Kidney capillary endothelial cell (primary cell): ENCODE measurements at places on chromosomes 1 and 21.

GRCh38 chr1:2566101-2567045 lies 10.2 kb downstream of the TNFRSF14 start:
- no peak for DNase-seq

GRCh38 chr1:156909671-156910070 lies 10.8 kb upstream of the LRRC71 start:
- DNase-seq: no peak

DNA sequence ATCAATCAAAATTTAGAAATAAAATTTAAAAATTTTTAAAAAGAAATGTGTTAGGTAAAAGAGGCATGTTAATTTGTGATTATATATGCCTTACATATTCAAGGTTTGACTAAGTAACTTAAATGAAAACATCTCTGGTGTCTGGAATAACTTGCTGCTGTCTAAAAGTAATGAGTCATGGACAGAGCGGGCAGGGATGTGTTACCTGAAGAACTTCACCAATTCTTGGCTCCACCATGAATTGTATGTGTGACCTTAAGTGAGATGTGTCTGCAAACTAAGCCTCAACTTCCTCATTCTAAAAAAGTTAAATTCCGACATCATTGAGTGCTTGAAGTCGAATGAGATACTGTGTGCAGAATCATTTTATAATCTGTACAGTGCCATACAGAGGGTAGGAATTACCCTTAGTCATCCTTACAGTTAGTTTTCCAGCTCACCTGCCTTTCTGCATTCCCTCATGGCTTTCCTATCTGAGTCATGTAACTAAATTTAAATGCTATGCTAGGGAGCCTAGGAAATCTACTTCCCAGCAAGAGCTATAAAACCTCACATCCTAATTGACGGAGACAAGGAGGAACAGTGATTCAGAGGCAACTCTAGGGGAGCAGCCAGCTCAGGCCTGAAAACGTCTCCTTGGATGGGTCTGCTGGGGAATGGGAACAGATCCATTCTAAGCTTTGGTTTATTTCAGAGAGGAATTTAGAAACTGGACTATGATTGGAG lies 100.7 kb upstream of the TSPAN2 start:
- DNase-seq: peak; percentile 72

- no peak for DNase-seq
These were observed 659 bp downstream of the FAF1 start for GRCh38 chr1:50959303-50959912.

DNA sequence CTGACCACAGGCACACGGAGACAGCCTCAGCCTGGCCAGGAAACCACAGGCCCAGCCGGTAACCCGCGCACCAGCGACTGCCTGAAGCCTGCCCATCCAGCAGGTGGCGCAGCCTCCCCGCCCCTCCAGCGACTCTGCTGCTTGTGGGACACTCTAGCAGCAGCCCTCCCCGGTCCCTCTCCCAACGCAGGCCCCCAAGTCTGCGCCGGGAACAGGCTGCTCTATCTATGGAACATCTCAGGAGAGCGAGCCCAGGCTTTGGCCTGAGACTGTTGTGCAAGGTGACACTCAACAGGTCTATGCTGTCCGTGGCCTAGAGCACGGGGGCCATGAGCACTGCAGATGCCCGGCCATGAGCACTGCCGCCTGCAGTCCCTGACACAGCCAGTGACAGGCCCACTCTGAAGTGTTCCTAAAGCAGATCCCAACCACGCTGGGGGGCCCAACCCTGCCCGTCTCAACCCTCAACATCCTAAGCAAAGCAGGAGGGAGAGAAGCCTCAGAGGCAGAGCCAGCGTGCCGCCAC lies 28.4 kb downstream of the WDR4 start:
- DNase-seq: peak; percentile 7

GRCh38 chr1:222865718-222866117 lies 50.9 kb downstream of the DISP1 start:
- no peak for DNase-seq

DNA sequence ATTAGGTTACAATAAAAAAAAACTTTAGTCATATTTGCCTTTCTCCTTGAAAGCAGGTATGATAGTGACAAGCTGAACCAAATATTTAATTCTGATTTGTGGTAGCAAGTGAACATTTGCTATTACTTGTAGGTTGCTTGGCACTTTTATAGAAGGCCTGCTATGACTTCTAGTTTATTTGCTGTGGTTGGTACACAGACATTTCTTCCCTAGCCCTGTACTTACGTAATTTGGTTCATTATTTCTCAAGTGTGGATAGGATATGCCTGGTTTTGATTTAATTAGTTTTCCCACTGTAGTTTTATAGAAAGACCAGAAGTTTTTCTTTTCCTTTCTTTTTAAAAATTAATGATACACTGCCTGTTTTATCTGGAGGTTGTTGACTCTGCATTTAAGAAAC lies 55.9 kb downstream of the PPP2R5A start:
- no peak for DNase-seq

DNA sequence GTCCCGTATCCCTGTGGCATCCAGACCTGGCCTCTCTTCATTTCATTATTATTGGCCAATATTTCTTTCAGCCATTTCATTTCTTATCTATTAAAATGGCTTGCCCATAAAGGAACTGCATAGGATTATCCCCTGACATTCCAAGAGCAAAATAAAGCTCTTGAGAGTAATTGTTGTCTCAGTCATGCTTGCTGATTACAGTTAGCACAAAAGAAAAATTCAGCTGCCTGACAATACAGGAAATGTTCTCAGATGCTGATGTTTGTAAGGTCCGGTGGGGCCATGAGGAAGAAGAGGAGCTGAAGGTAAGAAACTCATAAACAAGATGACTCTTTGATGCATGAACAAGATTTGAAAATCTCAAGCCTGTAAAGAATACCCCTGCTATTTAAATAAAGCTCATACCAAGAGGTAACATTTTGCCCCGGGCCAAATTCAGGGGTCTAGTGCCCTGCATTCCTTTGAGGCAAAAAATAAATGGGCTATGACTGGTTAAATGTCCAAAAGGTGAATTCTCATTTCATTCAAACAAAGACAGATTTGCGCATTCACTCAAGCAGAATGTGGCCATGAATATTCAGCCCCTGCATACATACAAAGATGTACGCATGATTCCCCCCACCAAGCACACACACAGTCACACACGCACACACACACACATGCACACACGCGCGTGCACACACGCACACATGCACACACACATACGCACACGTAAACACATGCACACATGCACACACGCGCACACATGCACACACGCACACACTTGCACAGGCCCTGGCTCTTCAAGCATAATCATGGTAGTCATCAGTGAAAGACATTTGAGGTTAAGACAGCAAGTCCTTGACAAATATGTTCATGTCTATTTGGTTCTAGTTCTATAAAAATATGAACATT lies 44.8 kb downstream of the KCNJ15 start:
- no peak for DNase-seq

- DNase-seq: no peak
These were observed 43.3 kb downstream of the MAB21L3 start for GRCh38 chr1:116154536-116154935.

DNA sequence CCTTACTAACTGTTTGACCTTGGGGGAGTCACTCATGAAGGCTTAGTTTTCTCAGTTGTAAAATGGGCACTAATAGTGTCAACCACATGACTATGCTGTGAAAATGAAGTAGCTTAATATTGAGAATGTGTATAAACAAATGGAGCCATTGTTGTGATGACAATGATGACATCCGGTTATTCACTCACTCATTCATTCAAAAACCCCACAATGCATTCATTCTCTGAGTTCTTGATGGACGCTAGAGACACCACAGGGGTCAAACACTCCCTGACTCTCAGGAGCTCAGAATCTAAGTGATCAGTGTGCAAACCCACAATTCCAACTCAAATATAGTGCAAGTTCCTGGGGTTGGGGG lies 138.9 kb downstream of the FOXD2 start:
- no peak for DNase-seq

DNA sequence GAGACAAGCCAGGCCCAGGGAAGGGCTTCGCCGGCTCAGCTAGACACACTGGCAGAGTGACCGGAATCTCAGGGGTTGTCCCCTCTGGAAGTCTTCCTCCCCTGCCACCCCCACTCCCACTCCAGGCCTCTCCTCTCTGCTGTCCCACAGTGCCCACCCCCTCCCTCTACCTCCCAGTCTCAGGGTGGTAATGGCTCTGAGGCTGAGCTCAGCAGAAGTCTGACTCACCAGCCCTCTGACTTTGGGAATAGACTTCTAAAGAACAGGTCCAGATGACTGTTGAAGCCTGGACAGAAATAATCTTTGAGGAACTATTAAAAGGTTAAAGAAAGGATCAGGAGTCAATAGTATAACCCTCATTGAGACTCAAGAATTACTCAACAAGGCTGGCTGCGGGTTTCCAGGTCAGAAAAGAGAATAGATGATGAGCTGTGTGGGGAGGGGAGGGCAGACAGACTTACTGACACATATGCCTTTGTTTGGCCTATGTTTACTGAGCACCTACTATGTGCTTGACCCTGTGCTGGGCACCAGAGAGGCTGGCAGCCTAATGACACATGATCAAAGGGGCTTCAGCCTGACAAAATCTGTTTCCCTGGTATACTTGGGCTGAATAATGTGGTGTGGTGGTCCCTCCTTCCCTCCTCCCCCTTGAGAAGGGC lies 8.2 kb downstream of the HCRTR1 start:
- no peak for DNase-seq

- DNase-seq: no peak
These were observed 52.8 kb upstream of the LYPLAL1 start for GRCh38 chr1:219120624-219121544.

GRCh38 chr21:39979321-39979720 lies 112.1 kb downstream of the PCP4 start:
- DNase-seq: no peak

GRCh38 chr1:2925918-2926317 lies 95.3 kb upstream of the ACTRT2 start:
- DNase-seq: no peak

- DNase-seq: peak; percentile 16
These were observed 49.7 kb downstream of the FHAD1 start for GRCh38 chr1:15296585-15297321.

DNA sequence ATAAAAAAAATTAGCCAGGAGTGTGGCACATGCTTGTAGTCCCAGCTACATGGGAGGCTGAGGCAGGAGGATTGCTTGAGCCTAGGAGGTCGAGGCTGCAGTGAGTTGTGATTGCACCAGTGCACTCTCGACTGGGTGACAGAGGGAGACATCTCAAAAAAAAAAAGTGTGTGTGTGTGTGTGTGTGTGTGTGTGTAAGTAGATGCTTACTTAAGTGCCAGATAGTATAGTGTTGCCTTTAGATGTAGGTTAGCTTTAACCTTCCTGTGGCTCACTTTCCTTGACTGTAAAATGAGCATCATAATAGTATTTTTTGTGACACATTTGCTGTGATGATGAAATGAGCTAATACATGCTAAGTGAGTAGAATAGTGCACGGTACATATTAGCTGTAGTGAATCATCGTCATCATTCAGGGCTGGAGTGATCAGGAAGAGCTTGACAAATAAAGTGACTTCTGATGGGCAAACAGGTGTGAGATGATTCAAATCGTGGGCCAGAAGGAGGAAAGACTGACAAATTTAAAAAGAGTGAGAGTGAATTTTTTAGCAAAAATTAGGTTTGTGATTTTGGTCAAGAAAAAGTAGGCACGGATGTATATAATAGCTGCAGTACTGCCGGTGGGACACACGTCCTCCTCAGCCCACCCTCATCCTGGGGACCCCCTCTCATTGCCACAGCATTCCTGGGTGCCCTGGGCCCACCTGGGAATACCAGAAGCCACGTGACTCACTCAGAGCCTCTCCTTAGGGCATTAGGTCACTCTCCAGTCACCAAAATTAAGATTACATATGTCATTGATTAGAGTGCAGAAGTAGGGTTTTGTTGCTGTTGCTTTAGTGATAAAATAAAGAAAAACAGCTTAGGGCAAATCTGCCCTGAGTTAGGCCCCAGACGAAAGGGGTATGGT lies 33.9 kb downstream of the EIF2D start:
- peak; percentile 40 for DNase-seq

DNA sequence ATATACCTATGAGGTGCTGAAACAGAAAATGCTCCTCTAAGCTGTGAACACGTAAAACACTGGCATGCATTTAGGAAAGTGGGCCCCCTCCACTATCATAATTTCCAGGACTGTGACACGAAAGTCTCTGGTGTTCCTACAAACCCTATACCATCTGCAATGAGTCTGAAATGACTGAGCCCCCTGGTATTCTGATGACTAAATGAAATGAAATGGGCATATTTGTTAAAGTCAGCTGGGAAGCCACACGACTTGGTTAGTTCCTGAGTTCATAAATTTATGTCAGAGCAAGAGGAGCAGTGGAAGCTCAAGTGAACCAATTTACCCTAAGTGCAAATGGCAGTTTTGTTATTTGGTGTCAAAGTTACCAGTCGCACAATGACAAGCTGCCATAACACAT lies 182.3 kb downstream of the KCTD3 start:
- no peak for DNase-seq

- DNase-seq: no peak
These were observed 179.4 kb downstream of the SLC45A1 start for GRCh38 chr1:8497210-8497819.
